ENCODE measurements at places on chromosomes 11 and 22.

GRCh38 chr22:27913162-27913741, 5.8 kb downstream of the PITPNB start:
- no peak for DNase-seq

DNA sequence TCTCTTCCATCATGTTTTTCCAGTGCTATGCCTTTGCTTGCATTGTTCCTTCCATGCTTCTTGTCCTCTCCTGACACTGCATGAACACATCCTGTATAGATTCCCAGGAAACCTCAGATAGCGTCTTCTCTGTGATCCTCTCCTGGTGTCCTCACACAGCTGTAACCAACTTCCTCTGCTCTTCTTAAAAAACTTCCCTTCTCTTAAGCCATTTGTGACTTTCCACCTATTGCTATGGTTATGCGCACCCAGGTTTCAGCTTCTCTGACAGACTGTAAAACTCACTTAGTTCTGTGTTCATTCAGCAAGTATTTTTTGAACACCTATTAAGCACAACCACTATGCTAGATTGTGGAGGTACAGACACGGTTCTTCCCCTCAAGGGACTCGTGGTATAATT, 5.1 kb upstream of the APLP2 start:
- no peak for DNase-seq

- DNase-seq = no peak
Measured at GRCh38 chr11:76760236-76760635, 22.9 kb upstream of the TSKU start.

- DNase-seq = no peak
Measured at GRCh38 chr11:122690384-122690783, 34.9 kb downstream of the UBASH3B start.

DNA sequence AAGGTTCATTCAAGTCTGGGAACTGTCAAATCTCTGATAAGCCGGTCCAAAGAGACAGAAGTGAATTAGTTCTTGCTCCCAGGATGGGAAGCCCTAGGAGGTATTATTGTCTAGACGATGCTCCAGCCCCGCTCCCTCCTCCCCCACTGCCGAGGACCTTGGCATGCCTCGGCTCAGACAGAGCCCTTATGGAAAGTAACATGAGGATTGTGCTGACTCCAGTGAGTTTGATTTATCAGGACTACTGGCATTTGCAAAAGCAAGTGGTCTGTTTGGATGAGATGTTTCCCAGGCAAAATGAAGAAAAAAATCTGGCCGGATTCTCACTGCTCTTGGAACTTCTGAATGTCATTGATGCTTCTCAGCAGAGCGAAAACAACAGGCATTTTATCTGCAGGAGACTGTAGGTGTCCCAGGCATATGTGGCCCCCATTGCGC, 341.0 kb downstream of the ETS1 start:
- no peak for DNase-seq

- no peak for DNase-seq
Measured at GRCh38 chr11:73398132-73398526, 21.9 kb downstream of the RELT start.

DNA sequence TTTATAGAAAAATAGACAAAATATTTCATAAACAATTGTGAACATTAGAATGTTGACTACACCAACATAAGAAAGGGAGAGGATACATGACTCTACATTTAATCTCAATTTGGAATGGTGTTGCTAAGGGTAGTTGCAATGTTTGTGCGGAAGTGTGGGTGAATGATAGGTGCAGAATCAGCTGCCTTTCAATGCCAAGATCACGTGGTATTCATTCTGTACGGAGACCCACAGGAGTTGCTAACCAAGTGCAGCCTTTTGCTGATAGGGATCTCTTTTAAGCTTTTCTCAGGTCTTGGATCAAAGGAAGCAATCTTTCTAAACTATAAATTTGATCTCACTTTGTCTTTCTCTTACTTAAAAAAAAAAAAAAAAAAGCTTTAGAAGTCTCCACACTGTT, 29.8 kb upstream of the CTSC start:
- no peak for DNase-seq

DNA sequence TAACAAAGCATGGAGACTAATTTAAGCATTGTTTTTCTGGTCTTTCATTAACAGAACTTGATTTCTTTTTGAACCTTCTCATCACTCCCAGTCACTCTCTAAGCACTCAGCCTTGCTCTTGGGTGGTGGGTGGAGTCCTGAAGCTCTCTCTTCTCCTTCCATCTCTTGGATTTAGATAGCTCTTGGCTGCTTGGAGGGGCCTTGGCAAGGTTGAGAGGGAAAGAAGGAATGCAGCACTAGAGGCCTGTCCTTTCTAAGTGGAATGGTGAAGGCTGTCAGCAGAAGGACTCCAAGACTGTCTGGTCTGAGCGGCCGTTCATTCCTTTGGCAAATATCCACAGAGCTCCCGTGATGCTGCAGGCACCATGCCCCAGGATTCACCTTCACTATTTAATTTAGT, 168.6 kb upstream of the E2F8 start:
- no peak for DNase-seq

GRCh38 chr11:105156231-105156630, 16.7 kb upstream of the CARD18 start:
- DNase-seq = no peak

All from putamen (tissue), 1 donor.